ENCODE measurements at places on chromosomes 12 and 14.

GRCh38 chr12:108313606-108314351 is 25.3 kb downstream of the CMKLR1 start:
- peak; percentile 97 for DNase-seq

DNA sequence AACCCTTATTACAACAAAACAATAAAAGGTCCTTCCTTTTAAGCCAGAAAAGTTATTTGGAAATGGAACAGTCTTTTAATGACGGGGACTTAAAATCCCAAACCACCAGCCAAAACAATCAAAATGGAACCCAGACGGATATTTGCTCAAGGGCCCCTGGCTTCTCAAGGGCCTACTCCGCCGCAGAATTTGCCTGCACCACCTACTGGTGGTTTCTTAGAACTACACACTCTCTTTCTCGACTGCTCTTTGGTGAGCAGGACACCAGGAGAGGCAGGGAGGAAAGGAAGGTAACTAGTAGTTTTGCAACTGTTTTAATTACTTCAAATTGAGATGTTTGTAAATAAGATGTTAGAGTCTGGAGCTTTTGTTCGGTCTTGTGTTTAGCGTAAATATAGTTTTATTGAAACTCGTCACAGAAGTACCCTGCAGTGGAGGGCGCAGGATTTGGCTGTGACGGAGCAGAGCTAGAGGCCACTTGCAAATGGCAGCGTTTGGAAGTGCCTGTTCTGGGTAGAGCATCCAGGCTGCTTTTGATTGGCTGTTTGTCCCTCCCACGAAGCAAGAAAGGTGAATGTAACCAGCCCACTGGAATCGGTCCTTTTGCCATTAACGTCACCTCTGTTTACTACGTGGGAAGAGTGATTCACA is 238.5 kb downstream of the CACNA1C start:
- DNase-seq: peak; percentile 56

DNA sequence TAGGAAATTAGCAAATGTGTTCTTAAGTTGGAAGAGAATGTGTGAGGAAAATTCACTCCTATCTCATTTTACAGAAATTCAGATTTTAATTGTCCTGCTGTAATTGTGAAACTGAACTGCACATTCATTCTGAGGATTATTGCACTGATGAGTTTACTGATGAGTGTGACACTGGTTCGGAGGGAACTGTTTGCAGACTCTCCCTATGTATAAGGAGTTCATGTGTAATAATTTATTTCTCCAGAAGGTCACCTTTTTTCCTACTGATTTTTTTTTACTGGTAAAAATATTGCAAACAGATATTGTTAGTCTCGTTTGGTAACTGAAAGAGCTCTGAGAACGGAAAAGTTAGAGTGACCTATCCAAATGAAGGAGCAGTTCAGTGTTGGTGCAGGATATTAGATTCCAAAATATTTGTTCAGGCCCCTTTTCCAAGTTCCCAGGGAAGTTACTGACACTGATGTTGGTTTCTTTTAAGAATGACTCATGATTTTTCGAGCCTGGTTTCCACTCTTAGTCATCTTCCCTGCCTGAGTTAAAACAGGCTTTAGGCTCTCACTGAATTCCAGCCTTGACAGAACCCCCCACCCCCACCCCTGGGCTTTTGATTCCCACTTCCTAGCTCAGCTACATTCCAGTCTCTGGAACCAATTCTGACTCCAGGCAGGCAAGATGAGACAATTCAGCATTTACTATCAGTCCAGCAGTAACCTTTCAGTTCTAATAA is 18.4 kb downstream of the ANO6 start:
- DNase-seq: peak; percentile 43

DNA sequence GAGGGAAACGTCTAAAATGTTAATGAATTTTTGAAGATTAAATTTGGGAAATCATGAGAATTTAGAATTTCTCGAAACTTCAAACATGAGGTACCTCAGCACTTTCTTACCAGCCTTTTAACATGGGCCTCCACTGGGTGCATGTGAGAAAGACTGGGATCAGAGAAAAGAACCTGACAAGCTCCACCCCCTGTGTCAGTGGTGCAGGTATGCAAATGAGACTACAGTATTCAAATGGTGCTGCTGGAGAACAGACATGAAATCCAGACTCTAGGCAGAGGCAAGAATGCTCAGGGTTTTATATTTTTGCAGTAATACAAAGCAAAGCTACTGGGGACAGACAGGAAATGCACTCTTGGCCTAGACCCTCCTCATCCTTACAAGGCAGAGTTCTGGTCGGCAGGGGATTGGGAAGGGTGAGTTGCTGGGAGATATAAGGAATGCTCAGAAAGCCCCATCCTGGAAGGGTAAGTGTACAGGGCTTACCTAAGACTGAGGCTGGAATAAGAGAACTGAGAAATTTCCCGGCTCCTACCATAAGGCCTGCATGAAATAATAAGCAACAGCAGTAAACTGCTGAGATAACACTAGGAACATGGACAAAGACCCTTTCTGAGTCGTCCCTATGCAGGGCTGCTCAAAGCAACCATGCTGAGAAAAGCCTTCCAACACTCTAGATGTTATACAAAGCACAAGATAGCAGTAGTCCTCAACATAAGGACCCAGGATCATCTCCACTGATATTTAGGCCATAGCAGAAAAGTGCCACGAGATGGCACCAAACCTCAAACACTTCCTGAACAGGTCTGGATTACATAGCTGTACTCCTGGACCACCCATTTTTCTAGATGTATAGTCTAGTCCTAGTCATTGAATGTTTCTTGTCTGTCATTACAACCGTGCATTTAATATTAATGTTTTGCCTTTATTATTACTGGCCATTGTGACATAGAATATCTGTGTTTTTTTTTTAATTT is 260.8 kb downstream of the RASSF9 start:
- DNase-seq: peak; percentile 51

DNA sequence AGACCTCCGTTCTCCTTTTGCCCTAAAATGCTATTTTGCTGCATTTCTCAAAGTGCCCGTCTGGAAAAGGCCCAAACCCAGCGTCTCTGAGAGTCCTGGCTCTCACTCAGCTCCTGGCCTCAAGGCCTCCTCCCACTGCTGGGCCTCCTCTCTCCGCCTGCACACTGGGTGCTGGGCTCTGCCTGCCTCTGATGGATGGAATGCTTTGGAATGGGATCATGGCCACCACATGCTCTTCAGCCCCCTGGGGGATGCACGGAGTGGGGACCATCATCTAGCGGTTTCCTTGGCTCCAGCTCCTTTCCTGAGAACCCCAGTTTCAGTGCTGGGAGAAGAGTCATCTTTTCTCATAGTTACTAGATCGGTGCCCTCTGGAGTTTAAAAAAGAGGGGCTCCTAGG is 65.2 kb downstream of the KDM2B start:
- DNase-seq: no peak

- DNase-seq: no peak
These were observed 275.1 kb downstream of the PRKD1 start for GRCh38 chr14:29652571-29652970.

GRCh38 chr12:6914246-6914946 is at the start of gene ENO2:
ENO2 (plus strand) TSS chr12:6914580; CDS start chr12:6915833, 1,253 bp downstream.
- DNase-seq: peak; percentile 34

DNA sequence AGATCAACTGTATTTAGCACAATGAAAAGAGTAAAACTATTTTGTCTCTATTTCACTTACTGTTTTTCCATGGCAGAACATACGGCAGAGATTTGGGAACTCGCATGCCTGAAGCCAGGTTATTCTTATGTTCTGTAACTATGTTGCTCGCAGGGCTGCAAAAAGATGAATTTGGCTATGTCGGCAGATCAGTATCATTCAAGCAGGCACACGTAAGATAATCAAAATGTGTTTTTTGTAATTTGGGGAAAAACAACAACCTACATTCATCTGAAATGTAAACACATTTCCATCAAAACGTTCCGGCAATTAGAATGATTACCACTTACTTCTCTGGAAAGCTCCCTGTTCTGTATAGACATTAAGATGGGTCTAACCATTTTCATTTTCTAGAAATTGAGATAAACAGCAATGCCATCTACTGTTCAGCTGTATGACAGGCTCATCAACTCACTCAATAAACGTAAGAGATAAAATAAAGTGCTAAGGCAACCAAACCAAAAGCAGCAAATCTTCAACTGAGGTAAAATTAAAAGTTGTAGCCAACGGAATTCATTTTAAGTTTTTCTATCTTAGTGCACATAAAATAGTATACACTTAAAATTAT is 13.0 kb downstream of the GTSF1 start:
- peak; percentile 10 for DNase-seq

GRCh38 chr14:97100306-97100705 is 303.1 kb downstream of the VRK1 start:
- DNase-seq: no peak

DNA sequence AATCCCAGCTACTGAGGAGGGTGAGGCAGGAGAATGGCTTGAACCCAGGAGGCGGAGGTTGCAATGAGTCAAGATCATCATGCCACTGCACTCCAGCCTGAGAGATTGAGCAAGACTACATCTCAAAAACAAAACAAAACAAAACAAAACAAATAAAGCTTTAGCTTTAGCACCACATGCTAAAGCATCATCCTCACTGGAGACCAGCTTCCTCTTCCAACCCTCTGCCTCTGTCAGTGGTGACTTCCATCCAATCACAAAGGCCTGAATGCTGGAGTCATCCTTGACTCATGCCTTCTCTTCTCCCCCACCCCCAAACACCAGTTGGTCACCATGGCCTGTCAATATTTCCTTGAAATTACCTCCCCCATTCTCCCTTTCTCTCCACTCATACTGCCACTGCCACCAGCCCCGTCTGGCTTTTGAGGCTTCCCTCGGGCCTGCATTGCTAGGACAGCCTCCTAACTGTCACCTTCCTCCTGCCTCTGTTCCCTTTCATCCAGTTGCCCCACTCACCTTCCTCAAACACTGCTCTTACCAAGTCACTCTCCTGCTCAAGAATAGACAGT is 1.4 kb downstream of the ZNF385A start:
- peak; percentile 98 for DNase-seq

DNA sequence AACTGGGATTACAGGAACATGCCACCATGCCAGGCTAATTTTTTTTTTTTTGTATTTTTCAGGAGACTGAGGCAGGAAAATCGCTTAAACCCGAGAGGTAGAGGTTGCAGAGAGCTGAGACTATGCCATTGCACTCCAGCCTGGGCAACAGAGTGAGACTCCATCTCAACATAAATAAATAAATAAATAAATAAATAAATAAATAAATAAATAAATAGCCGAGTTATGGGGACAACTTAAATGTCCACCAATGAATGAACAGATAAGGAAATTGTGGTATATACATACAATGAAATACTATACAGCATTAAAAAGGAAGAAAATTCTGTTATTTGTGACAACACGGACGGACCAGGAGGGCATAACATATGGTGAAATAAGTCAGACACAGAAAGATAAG is 325.7 kb downstream of the NELL2 start:
- DNase-seq: no peak

- DNase-seq: no peak
These were observed 40.0 kb downstream of the FRS2 start for GRCh38 chr12:69509904-69510827.

GRCh38 chr14:56813143-56813551 is 2.9 kb upstream of the OTX2 start:
- no peak for DNase-seq

DNA sequence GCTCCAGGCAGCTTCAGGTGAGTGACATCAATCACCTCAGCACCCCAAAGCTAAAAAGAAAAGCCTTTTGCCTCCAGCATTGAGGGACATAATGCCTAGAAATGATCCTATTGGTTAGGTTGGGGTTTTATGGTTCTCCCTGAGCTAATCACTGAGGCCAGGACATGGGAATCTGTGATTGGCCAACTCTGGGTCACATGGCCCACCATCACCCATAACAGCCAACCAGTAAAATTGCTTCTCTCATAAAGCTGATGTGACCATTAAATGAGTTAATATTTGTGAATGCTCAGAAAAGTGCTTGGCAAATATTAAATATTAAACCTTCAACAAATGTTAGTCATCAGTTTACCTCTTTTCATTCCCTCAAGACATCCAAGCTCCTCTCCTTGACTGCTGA is 60.2 kb downstream of the TBX3 start:
- no peak for DNase-seq

DNA sequence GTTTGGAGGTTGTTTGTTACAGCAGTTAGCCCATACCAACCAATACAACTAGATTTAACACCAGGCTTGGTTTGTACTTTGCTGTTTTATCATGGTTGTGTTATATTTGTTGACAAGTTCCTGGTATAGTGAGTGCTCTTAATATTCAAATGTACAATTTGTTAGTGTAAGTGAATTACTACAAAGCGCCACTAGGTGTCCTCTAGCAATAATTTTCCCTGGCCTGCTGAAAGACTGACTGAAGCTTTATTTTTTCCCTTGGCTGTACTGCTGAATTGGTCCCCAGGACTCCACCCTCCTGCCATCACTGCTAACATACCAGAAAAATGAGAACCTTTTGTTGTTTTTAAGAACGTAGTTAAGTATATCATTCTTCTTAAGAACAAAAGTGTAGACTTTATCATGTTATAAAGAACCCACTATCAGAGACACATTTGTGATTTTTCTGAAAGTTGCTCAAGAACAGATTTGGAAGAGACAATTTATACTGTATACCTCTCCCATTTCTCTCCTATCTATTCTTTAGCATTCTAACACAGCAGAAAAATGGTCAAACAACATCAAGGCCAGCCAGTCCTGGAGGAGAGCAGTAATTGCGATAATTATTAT is 75.3 kb upstream of the FAR2 start:
- peak; percentile 38 for DNase-seq

DNA sequence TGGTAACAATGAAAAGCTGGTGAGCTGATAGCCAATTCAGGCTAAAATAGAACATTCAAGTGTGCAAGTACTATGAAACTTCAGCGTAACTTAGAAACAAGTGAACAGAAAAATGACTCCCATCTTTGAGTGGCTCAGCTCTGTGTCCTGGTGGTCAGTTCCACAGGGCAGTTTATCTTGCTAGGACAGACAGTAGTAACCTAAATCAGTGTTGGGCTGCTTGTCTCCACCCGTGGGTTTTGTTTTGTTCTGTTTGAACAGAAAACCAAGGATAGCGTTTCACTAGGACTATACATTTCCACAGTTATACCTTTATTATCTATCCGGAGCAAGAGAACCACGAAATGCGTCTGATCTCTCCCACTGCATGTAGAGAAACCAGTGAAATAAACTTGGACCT is 467.8 kb downstream of the EGLN3 start:
- no peak for DNase-seq

DNA sequence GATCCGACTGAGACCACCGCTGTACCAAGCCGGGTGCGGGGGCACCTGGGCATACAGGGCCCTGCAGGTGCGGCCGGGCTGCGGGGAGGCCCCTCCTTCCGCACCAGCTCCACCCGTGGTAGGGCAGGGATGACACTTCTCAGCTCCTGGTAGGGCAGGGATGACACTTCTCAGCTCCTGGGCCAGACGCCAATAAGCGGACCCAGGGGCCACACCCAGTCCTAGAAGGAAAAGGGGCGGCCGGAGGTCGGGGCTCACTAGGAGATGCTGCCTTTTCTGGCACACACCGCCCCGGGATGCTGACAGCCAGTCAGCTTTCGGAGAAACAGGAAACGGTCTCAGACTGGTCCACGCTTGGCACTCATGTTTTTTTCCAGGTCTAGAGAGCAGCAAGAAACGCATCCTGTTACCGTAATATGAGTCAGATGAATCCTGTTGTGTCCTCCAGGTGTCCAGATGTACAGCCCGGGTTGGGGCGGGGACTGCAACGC is 34.8 kb downstream of the NFKBIA start:
- DNase-seq: no peak

Data from MV-4-11 (cell line).